ENCODE measurements at places on chromosomes 4 and X. TPM values are rescaled to one million over a fixed set of nuclear protein-coding genes. Genes with fewer than 3 reads are reported as not detected.

The ANOS1 gene
- not detected for total RNA-seq

The TEX13C gene
- total RNA-seq, result not detected

- no peak for DNase-seq
- H3K4me1 ChIP-seq, result no peaks in the 10 kb centered on the region
- H3K36me3 ChIP-seq, result no peaks in the 10 kb centered on the region
- H3K4me3 ChIP-seq, result no peak overlapping the region
- no peaks in the 10 kb centered on the region for H3K27me3 ChIP-seq
These were observed 430.1 kb downstream of the GABRG1 start for GRCh38 chr4:45693746-45694145.

GRCh38 chr4:130125467-130125866, 1029.5 kb downstream of the C4orf33 start:
- DNase-seq, result no peak
- H3K36me3 ChIP-seq, result no peaks in the 10 kb centered on the region
- no peaks in the 10 kb centered on the region for H3K4me1 ChIP-seq
- H3K4me3 ChIP-seq, result no peak overlapping the region
- no peak overlapping the region for H3K27ac ChIP-seq

DNA sequence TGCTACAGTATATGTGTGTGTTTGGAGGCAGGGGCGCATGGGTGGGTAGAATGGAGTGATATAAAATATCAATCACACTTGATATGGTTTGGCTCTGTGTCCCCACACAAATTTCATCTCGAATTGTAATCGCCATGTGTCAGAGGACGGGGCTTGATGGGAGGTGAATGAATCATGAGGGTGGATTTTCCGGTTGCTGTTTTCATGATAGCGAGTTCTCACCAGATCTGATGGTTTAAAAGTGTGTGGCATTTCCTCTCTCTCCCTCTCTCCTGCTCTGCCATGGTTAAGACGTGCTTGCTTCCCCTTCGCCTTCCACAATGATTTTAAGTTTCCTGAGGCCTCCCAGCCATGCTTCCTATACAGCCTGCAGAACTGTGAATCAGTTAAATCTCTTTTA, 14.8 kb downstream of the SOWAHB start:
- no peaks in the 10 kb centered on the region for H3K36me3 ChIP-seq
- DNase-seq, result no peak
- no peak overlapping the region for H3K4me3 ChIP-seq
- no peaks in the 10 kb centered on the region for H3K4me1 ChIP-seq

GRCh38 chr4:108830509-108831244, 67.8 kb upstream of the ETNPPL start:
- DNase-seq, result peak; percentile 48
- no peak overlapping the region for H3K4me3 ChIP-seq
- H3K4me1 ChIP-seq, result peaks cover 4% of the 10 kb centered on the region

GRCh38 chr4:72112514-72113156, 80.8 kb downstream of the NPFFR2 start:
- H3K36me3 ChIP-seq, result no peaks in the 10 kb centered on the region
- peak; percentile 38 for DNase-seq
- peaks cover 14% of the 10 kb centered on the region for H3K27me3 ChIP-seq
- H3K4me1 ChIP-seq, result peaks cover 9% of the 10 kb centered on the region
